Stimulated activated CD4-positive, alpha-beta T cell treated with anti-CD3 and anti-CD28 coated beads, Interleukin-15, amount 100 ng/mL, for 24 hours (primary cell): ENCODE measurements at places on chromosomes 6 and 20.

GRCh38 chr6:109118871-109119354, 23.6 kb downstream of the CEP57L1 start:
- DNase-seq: no peak

GRCh38 chr6:46688117-46688965, 656 bp downstream of the TDRD6 start:
- DNase-seq: no peak

- DNase-seq: no peak
Measured at GRCh38 chr6:160960839-160961238, 30.7 kb upstream of the MAP3K4 start.

- peak; percentile 21 for DNase-seq
Measured at GRCh38 chr6:2157441-2158127, 87.8 kb downstream of the GMDS start.

GRCh38 chr6:39493174-39493573, 170.7 kb upstream of the KCNK16 start:
- no peak for DNase-seq

DNA sequence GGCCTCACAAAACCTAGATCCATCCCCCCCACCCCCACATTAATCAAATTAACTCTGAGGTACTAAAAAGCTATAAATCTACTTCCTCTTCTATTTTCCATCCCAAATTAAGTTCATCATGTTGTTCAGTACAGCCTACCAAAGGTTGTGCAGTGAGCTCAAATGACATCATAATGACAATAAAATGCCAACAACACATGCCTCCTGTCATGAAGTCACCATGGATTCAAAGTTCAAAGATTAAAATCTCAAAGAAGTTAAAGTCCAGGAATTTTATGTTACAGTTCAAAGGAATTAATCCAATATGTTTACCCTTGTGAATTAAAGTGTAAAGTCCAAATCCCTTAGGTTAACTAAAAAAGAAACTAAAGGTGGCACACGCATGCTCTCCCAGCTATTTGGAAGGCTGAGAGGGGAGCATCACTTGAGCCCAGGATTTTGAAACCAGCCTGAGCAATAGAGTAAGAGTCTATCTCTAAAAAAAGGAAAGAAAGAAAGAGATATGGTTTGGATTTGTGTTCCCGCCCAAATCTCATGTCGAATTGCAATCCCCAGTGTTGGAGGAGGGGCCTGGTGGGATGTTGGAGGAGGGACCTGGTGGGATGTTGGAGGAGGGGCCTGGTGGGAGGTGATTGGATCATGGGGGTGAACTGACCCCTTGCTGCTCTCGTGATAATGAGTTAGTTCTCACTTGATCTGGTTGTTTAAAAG, 25.7 kb upstream of the SIRT5 start:
- no peak for DNase-seq

DNA sequence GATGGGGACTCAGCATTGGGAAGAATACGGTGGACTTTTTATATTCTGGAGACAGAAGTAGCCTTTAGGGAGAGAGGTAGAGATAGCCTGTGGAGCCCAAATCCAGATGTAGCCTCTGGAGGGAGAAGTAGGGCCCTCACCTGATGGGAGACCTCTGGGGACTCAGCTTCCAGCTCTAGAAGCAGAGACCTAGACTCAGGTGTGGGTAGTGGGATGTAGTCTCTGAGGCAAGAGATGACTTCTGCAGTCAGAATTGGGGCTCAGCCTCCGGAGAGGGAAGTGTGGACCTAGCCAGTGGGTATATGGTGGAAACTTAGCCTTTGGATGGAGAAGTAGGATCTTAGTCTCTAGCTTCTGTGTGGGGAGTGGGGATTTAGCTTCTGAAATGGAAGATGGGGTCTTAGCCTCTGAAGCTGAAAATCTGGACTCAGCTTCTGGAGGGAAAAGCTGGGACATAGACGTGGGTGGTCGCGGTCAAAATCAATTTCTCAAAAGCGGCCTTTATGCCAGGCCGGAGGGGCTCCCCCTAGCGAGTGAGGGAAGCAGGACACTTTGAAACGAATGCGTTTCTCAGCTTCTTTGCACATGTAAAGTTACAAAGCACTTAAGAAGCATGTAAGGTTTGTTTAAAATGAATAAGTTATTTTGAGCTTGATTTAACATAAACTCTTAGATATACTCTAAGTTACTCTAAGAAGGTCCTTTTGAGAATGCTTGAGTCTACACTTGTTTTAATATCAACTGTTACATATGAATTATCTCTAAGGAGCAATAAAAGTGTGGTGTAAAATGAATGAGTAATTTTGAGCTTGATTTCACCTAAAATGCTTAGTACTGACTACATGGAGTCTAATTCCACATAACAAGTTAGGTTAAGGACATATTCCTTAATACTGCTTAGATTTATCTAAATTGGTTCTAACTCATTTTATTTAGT, 12.9 kb upstream of the ZNF343 start:
- peak; percentile 70 for DNase-seq

DNA sequence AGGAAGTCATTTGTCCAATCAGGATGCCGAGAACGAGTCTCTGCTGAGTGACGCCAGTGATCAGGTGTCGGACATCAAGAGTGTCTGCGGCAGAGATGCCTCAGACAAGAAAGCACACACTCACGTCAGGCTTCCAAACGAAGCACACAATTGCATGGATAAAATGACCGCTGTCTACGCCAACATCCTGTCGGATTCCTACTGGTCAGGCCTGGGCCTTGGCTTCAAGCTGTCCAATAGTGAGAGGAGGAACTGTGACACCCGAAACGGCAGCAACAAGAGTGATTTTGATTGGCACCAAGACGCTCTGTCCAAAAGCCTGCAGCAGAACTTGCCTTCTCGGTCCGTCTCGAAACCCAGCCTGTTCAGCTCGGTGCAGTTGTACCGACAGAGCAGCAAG, 281.5 kb downstream of the TSHZ2 start:
- no peak for DNase-seq

DNA sequence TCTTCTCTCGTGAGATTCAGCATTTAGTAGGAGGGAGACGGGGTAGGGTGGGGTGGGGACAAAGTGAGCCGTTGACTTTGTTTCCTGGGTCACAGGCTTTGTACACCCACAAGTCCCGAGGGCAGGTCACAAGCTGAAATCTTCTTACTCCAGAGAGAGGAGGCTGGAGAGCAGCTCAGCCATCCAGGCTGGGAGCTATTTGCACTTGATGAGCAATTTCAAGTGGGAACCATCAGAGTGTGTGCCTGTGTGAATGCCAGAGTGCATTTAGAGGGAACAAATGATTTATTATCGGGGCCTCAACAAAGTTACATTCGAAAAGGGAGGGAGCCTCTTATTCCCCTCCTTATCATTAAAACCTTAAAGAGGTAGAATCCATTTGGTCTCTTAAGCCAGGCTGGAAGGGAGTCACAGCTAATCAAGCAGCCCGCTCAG, 155.7 kb upstream of the JARID2 start:
- no peak for DNase-seq

DNA sequence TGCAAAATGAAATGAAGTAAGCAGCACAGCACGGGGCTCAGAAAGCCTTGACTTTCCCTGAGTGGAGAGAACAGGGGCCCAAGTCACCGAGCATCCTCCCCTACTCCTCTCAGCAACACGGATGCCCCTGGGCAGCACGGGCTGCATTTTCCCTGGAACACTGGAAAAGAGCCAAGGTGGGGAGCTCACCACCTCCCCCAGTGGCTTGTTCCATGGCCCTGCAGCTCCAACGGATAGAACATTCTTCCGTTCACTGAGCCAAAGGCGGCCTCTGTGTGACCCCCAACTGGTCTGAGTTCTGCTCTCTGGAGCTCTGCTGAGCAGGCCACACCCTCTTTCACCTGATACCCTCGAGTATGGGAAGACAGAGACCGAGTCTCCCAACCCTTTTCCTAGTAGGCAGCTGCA, 20.8 kb upstream of the EMILIN3 start:
- DNase-seq: no peak

GRCh38 chr6:104118274-104118673, 741.4 kb downstream of the HACE1 start:
- DNase-seq: no peak

DNA sequence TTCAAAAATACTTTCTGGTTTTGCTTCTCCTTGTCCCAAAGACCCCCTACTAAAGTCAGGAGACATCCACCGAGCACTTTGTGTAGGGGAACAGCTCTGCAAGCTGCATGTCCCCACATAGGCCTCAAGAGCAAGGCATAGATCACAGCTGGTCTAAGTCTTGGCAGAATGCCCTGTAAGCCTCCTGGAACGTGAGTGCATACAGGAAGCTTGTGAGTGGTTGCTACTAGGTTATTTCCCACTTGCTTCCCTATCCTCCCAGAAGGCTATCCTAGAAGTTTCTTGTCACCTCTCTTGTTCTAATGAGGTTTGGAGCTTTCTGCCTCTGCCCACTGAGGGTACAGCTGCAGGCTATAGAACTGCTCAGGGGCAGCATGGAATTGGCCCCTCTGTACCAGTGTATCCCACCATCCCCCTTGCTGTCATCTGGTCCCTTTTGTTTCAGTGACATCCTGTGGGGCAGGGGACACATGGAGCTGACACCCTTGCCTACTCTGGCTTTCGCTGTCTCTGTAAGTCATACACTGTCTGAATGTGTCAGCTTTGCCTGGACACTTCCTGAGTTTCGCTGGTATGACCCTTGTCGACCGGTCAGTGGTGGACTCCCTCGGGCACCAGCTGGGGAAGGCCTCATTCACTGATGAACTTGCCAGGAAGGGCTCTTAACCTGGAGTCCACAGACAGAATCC, 35.6 kb upstream of the KCNK16 start:
- no peak for DNase-seq

DNA sequence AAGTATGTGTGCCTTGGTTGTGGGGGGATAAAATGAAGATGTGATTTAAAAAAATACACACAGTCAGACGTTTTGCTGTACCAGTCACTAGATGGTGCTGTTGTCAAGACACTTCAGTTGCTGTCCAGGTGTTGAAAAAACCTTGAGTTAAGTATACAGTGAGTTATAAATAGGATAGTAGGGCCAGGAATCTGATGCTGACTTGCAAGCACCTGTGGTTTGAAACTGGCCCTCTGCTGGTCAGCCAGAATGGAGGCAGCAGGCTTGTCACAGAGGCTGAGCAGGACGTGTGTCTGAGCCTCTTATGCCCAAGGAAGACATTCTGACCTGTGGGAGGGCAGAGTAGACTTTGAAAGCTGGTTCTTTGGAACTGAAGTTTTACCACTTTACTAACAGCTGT, 27.8 kb downstream of the RNF8 start:
- DNase-seq: peak; percentile 8

DNA sequence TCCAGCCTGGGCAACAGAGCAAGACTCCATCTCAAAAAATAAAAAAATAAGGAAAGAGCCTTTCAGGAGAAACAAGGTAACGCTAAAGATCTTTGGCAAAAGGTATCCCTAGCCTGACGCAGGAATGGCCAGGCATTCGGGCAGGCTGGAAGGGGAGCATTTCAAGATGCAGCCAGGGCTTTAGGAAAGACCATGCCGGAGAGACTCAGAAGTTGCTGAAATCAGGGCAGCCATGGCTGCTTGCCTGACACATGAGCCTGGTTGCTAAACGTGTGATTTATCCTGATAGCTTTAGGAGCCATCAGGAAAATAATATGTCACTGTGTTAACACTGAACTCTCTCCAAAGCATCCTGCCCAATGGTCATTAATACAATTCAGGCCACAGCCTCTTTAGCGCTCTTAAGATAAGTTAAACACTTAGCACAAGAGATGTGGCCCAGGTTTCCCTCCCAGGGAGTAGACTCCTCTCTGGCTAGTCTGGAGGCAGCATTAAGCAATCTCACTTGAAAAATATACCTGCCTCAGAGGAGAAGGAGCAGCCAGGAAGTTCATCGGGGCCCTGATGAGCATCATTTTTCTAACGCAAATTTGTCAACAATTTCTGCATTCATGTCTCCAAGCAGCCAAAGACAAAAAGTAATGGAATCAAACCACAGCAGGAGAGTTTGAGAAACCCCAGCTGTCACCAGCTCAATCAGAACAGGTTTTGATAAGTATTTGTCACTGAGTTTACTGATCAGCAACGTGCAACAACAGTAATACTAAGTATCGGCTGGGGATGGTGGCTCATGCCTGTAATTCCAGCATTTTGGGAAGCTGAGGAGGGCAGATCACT, 200.0 kb downstream of the ZMYND8 start:
- DNase-seq: no peak

DNA sequence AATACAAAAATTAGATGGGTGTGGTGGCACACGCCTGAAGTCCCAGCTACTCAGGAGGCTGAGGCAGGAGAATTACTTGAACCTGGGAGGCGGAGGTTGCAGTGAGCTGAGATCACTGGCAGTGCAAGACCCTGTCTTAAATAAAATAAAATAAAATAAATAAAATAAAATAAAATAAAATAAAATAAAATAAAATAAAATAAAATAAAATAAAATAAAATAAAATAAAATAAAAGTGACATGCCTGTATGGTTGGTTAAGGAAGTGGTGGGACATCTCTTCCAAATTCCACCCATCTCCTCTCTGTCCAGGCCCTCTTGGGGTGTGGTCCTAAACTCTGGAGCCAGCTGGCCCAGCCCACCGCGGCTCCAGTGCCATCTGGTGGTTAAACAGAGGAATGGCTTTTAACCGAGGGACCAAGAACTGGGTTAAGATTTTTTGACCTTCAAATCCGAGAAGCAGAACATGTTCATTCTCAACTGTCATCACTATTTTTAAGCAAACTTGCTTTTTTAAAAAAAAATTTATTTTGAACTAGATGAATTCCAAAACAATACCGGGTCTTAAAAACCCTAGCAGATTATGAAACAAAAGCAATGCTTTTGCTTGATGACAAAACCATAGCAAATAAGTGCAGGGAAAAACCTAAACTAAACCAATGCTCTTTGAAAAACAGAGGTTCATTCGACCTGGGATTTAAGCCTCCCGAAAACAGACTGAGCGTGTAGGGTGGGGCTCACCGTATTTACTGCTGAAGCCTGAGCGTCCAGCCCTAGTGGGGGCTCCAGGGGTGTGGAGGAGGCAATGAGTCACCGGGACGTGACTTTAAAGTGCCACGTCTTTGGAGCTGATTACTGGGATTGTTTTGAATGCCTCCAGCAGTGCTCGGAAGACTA, 68.8 kb downstream of the CDC5L start:
- peak; percentile 58 for DNase-seq

- DNase-seq: no peak
Measured at GRCh38 chr20:64062276-64062595, 762 bp upstream of the TCEA2 start.

DNA sequence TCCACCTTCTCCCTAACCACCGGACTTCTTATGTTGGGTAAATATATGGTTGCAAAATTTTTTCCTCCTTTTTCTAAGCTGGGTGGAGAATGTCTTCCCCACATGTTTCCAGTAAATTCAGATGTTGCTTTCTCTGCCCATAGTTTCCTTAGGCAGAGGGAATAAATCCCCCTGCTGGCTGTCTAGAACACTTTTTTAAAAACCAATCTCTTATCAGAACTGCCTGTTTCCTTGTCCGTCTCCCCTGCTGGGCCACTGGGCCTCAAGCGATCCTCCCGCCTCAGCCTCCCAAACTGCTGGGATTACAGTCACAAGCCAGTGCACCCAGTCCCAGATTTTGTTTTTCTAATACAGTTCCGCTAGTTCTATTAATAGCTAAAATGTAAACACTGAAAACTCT, 9.9 kb upstream of the WFDC2 start:
- DNase-seq: no peak

- no peak for DNase-seq
Measured at GRCh38 chr20:13922241-13922640, 68.2 kb downstream of the SEL1L2 start.
